T-helper 9 cell (primary cell): ENCODE measurements at places on chromosomes 16 and 17.

- DNase-seq = no peak
Measured at GRCh38 chr17:82108961-82109475, 11.0 kb upstream of the FASN start.

DNA sequence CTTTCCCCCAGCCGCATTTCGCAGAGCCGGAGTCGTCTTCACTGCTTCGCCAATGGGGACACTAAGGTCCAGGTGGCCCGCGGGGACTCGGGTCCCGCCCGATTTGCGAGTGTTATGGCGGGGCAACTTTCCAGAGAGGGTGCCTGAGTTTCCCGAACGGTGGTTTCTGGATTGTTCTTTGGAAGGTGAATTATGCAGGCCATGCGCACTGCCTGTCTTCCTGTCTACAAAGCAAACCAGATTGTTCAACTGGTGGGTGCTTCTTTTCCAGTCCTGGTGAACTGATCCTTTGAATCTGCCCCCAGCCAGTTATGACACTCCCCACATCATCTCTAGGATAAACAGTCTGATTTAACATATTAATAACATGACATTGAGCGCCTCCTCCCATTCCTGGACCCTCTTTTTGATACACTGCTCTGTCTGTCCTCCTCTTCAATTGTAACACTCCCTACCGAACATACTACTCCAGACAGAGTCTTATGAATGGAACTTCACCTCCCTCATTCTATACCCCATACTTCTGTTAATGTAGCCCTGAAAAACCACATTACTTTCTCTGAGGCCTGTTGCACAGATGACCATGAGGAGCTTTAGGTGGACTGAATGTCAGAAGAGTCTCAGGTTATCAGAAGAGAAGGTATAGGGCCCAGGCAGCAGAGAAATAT, 159.0 kb downstream of the RAB11FIP4 start:
- peak; percentile 10 for DNase-seq

GRCh38 chr16:69917311-69917710, 33.8 kb upstream of the CLEC18A start:
- no peak for DNase-seq

- DNase-seq = no peak
Measured at GRCh38 chr17:14940938-14941265, 324.2 kb downstream of the PMP22 start.

GRCh38 chr16:56057151-56057550, 134.1 kb upstream of the GNAO1 start:
- no peak for DNase-seq

DNA sequence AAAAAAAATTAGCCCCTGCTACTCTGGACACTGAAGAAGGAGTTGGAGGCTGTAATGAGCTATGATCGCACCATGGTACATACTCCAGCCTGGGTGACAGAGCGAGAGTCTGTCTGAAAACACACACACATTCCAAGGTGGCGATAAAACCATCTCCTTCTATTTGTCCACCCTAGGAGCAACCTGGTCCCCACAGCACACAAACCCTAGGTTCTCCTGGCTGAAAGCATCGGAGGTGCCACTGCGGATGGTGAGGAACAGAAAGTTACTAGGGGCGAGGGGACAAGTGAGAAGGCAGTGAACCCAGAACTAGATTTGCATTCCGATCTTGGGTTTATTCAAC, 1.4 kb upstream of the ECI1 start:
- no peak for DNase-seq

GRCh38 chr17:80870401-80870800, 121.2 kb upstream of the CHMP6 start:
- DNase-seq = no peak

GRCh38 chr16:69893106-69893505, 58.0 kb upstream of the CLEC18A start:
- DNase-seq = no peak

GRCh38 chr16:89485701-89486246, 4.6 kb downstream of the ANKRD11 start:
- no peak for DNase-seq

DNA sequence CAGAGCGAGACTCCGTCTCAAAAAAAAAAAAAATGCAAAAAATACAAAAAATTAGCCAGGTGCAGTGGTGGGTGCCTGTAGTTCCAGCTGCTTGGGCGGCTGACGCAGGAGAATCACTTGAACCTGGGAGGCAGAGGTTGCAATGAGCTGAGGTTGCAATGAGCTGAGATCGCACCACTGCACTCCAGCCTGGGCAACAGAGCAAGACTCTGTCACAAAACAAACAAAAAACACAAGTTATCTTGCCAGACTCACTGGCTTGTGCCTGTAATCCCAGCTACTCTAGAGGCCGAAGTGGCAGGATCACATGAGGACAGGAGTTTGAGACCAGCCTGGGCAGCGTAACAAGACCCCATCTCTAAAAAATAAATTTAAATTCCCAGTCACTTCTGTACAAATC, 3.4 kb upstream of the ST3GAL2 start:
- DNase-seq = no peak

DNA sequence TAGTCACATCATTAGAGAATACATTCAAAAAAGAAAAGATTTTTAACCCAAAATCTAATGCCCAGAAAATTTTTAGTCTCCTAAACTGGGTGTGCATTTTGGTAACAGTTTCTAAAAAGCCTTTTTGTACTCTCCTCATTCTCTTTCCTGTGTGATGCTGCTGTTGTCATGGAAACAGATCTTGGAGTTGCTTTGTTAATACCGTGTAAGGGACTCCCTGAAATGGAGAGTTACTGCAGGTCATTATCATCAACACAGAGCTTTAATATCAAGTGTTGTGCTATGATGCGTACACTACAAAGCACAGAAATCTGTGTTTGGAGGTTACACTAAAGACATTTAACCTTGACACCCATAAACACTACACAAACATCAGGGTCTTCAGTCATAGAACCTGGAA, 216.3 kb downstream of the PRKCA start:
- no peak for DNase-seq

- DNase-seq = peak; percentile 39
Measured at GRCh38 chr17:28570716-28571360, 486 bp downstream of the PIGS start.

DNA sequence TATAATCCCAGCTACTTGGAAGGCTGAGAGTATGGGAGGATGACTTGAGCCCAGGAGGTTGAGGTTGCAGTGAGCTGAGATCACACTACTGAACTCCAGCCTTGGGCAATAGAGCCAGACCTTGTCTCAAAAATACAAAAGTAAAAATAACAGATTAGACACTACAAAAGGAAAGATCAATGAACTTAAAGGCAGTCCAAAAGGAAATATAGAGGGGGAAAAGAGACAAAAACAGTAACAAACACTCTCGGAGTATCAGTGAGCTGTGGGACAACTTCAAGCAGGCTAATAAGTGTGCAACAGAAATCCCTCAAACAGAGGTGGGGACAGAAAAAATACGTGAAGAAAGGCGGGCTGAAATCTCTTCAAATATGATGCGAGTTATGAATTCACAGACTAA, 58.8 kb downstream of the CPPED1 start:
- no peak for DNase-seq

DNA sequence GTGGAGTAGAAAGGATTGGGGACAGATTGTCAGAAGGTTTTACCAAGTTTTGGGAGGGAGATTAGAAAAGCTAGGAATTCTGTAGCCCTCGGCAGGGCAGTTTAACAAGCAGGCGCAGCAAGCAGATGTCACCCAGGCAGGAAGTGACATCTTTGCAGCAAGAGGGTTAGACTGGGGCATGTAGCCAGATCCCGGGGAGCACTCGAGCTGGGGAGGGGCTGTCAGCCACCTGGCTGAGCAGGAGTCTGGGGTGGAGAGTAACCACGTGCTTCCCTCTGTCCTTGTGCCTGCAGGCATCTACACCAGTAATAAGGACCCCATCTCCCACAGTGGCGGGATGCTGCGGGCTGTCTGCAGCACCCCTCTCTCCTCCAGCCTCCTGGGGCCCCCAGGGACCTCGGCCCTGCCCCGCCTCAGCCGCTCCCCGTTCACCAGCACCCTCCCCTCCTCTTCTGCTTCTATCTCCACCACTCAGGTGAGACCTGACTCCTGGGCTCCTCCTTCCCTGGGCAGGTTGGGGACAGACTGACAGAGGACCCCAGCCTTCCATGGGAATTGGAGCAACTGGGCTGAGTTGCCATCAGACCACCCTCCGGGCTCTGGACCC, 12.2 kb downstream of the MLLT6 start:
- DNase-seq = no peak

DNA sequence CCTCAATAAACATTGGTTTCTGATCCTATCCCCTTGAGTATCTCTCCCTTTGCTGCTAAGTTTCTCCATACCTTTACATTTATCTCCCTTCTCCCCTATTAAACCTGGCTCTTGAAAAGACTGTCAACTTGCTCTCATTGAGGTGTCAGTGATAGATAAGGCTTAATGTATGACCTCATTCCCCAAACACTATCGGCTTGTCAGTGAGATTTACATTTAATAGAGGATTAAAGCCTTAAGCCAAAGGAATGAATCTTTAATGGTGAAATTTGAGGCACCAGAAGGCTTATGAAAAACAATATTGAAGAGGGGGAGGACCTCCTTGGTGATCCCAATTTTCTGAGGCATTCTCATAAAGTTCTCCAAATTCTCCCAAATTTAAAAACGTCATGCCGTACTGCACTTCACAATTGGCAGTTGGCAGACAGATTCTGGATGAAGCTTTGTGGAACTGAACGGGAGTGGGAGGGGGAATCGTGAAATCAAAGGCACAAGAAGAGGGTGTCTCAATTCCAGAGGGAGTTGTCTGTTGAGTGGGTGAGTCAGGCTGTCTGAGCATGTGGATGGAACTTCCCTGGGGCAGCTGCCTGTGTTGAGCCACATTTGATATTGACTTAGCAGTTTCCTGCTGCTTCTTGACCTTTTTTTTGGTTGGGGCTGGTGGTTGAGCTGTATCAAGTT, 478.8 kb downstream of the NPIPA7 start:
- no peak for DNase-seq

- DNase-seq = no peak
Measured at GRCh38 chr17:57004944-57005579, 27.1 kb downstream of the SCPEP1 start.

GRCh38 chr16:21134053-21134452, 16.6 kb downstream of the DNAH3 start:
- no peak for DNase-seq

DNA sequence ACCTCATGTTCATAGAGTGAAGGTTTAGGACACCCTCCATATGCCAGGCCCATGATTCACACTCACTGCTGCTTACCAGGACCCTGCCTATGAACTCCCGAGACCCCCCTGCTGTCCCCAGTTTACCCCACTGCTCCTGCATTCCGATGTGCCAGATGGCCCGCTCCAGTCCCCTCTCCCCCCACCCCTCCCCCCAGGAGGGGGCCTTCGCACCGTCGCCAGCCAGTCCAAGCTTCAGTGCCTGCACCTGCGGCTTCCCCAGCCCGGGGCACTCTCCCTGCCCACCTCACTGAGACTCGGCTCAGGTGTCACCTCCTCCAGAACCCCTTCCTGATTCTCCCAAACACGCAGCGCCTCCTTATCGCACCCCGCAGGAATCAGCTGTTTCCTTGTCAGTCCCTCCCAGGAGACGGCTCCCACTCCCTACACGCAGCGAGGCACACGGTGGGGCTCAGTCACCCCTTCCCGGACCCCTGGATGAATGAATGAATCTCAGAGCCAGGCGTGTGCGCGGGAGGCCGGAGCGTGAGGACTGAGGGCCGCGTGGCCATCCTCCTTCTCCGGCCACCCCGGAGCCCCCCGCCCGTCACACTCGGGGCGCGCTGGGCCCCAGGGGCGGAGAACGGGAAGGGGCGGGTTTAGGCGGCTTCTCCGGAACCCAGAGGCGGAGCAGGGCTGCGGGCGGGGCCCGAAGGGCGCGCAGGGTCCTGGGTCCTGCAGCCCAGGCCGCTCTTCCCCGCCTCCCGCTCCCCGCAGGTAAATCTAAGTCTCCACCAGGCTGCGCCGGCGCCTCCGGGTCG, 1.6 kb downstream of the MYO1C start:
- peak; percentile 59 for DNase-seq

GRCh38 chr16:51418258-51418657, 267.2 kb upstream of the SALL1 start:
- DNase-seq = no peak

DNA sequence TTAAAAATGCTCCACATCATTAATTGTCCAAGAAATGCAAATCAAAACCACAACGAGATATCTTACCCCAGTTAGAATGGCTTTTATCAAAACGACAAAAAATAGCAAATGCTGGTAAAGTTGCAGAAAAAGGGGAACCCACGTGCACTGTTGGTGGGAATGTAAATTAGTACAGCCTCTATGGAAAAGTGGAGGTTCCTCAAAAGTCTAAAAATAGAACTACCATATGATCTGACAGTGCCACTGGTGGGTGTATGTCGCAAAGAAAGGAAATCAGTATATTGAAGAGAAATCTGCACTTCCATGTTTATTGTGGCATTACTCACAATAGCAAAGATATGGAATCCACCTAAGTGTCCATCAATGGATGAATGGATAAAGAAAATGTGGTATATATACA, 38.2 kb upstream of the ZFHX3 start:
- no peak for DNase-seq

GRCh38 chr16:30570636-30571444, 674 bp downstream of the ZNF688 start:
- no peak for DNase-seq

- no peak for DNase-seq
Measured at GRCh38 chr17:33260638-33261037, 32.5 kb downstream of the ASIC2 start.

DNA sequence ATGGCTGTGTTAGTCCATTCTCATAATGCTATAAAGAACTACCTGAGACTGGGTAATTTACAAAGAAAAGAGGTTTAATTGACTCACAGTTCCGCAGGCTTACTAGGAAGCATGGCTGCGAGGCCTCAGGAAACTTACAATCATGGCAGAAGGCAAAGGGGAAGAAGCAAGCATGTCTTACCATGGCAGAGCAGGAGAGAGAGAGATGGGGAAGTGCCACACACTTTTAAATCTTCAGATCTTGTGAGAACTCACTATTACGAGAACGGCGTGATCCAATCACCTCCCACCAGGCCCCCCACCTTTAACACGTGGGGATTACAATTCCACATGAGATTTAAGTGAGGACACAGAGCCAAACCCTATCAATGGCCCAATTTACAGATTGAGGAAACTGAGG, 96.5 kb downstream of the SDK2 start:
- no peak for DNase-seq

GRCh38 chr17:74362069-74362405, 369 bp upstream of the BTBD17 start:
- no peak for DNase-seq

DNA sequence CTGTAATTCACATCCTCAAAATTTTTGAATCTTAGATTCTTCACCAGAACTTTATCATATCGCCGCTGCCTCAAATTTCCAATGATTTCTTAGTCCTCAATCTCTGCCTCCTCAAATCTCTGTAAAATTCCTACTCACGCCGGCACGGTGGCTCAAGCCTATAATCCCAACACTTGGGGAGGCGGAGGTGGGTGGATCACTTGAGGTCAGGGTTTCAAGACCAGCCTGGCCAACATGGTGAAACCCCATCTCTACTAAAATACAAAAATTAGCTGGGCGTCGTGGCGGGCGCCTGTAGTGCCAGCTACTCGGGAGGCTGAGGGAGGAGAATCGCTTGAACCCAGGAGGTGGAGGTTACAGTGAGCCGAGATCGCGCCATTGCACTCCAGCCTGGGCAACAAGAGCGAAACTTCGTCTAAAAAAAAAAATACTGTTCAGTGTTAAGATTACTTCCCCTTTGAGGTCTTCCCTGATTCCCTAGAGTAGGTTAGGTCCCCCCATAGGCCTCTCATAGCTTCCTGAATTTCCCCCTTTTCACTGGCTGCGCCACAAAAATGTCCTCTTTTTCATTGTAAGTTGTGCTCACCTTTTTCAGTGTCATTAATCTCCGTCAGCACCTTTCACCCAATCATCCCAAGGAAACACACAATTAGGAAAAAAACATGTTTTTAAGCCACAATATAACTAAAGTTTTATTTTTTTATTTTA, 919 bp upstream of the CBX1 start:
- no peak for DNase-seq
